ENCODE measurements at places on chromosomes 12 and 14.

- peak; percentile 94 for DNase-seq
Measured at GRCh38 chr12:57452181-57452936, 2.7 kb upstream of the INHBE start.

GRCh38 chr14:62301911-62302310 is 539.7 kb downstream of the SNAPC1 start:
- DNase-seq, result no peak

GRCh38 chr12:104272938-104273337 is 30.6 kb upstream of the EID3 start:
- no peak for DNase-seq

DNA sequence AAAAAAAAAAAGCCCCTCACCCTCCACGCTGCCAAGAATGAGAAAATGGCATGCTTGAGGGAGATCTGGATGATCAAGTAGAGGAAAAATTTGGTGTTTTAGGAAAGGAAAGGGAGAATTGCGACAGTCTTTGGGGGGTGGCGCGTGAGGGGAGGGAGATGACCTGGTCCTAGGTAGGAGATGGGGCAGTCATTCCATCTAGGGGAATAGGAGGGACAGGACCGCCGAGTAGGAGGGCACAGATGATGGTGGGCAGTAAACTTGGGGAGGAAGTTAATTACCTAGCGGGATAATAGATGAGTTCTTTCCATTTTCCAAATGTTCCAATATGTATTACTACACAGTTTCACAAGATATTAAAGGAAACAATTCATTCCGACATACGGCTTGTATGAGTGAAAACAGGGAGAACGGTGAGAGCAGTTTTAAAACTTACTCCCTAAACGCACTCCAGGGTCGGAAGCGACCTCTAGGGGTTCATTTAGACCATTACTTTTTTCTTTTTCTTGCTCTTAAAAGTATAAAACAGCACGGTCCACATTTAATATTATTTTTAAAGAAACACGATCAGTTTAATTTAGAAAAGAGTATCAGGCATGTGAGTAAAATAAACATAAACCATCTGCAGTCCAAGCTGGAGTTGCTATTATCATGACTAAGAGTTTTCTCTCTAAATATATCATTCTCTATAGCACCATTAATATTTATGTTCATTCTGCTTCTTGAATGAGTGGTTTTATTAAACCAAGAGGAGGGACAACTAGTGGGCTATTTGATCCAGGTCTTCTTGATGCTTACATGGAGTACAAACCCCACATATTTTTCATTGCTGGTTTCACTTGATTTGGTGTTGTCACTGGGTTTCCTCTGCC is 3.0 kb upstream of the FNTB start:
- no peak for DNase-seq

- no peak for DNase-seq
Measured at GRCh38 chr14:53740570-53740969, 216.1 kb downstream of the BMP4 start.

DNA sequence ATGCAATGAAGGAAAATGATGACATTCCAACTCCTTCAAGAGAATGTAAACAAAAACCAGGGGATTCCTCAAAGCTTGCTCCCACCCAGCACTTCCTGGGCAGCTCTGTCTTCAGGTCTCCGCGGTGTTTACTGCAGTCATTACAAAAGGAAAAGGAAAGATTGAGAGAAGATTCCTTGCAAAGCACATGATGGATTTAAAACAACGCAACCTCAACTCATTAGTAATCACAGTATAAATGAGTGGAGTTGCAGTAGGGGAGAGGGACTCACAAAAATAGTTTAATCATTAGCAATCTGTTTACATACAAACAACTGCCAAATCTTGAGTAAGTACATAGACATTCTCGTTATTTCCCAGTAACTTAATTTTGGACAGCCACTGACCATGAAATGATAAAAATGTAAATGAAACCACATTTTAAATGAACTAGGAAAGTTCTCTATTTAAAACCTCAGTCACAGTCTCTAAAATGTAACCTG is 49.7 kb upstream of the OVCH1 start:
- DNase-seq, result no peak

- no peak for DNase-seq
Measured at GRCh38 chr14:100587086-100587762, at the start of gene BEGAIN. Gene BEGAIN, minus strand, starts transcription at chr14:100587417. Its CDS starts 127 bp downstream, at chr14:100587290.

DNA sequence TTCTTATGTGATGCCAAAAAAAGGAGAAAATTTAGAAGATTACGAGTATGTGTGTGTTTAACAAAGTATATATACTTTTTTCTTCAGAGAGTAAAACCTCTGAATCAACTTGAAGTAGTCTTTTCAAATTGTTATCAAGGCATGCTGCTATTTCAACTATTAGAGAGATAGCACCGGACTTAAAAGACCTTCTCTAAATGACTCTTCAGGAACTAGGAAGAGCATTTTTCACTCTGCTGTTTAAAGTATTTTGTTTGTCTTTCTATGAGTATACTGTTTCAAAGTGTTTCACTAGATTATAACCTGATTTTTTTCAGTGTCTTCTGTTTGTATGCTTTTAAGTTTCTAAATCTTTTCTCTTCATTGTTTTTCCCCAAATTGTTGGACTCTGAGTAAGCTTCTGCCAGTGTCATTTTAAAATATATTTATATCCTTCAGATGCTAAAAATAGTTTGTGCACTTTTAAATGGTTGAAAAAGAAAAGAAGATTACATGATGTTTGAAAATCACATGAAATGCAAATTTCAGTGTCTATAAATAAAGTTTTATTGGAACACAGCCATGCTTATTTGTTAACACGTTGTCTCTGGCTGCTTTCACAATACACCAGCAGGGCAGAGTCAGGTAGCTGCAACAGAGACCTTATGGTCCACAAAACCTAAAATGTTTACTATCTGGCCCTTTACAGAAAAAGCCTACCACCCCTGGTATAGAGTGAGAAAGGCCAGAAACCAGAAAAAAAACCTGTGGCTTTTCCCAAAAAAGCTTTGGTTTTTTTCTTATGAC is 21.3 kb downstream of the CRADD start:
- DNase-seq, result no peak

DNA sequence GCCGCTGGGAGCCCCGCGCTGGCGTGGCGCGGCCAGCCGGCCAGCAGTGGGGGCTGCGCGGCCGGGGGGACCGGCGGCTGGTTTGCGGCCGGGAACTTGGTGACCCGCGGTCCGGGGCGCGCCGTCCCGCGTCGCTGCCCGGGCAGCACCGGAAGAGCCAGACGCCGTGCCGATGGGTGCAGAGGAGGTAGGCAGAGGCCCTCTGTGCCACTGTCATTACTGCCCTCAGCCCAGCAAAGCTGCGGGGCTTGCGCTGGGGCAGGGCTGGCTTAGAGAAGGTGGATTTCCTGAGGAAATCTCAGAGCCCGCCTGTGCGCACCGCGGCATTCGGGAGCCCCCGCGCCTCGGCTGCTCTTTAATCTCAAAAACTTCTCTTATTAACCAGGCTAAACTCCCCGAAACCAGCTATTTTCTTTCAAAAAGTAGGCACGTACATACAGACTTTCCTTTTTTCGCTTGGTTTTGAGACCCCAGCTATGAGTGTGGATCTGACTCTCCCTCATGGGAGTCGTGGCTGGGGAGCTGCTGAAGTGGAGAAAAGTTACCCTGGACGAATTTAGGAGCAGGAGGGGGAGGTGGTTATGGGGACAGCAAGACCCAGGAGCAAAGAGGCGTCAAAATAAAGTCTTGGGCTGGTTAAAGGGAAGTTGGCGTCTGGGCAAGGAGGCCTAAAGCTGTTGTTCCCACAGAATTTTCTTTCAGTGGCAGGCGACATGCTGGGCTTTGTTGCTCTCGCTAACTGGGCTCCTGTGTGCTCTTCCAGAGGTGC is 802 bp downstream of the SUSD6 start:
- DNase-seq, result no peak

DNA sequence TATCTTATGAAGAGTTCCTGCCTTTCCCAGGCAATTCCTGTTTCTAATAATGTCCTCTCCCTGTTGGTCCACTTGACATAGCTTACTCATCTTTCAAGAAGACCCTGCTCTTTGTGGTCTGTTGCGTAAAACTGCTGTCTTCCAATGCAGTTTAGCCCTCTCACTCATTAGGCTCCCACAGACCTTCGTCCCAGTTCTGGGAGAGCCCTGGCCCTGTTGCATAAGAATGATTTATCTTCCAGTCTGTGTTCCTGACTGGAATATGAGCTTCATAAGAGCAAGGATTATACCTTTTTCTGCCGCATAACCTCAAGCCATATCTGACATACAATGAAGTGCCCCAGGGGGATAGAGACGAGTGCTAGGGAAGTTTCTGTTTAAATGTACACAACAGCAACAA is 365.9 kb upstream of the NOVA1 start:
- DNase-seq, result no peak

GRCh38 chr14:89014569-89014850 is 190.1 kb downstream of the TTC8 start:
- DNase-seq, result no peak

DNA sequence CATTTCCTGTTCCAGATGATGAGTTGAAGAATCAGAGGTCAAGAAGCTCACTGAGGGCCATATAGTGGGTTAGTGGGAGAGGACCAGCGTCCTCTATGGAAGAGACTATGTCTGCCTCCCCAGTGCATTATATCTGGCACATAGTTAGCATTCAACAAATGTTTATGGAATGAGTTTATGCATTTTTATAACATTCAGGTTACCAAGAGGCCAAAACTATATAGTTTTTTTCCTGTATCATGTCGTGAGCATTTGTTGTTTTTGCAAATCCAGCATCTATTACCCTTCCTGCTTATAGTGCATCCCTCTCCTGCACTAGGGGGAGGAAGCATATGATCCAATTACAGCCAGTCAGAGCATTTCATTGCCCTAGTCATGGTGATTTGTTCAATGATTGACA is 60.6 kb downstream of the SUDS3 start:
- DNase-seq, result no peak

GRCh38 chr12:114272071-114272470 is 133.9 kb downstream of the TBX5 start:
- no peak for DNase-seq

DNA sequence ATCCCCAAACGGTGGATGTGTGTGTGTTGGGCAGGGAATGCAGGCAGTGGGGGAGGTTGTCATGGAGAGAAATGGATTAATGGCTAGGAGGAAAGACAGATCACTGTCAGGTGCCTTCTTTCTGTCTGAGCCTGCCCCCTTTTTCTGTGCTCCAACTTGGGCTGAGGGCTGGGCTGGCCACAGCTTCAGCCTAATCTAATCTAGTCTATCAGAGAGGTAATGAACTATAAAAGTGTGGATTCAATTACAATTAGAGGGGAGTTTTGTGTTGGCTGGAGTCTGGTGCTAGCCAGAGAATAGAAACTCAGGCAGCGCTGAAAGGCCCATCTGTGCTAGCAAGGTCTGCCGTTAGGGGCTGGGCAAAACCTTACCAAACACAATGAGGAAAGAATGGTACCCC is 41.2 kb downstream of the NEUROD4 start:
- peak; percentile 93 for DNase-seq

- DNase-seq, result no peak
Measured at GRCh38 chr12:112389228-112389627, 7.0 kb upstream of the HECTD4 start.

DNA sequence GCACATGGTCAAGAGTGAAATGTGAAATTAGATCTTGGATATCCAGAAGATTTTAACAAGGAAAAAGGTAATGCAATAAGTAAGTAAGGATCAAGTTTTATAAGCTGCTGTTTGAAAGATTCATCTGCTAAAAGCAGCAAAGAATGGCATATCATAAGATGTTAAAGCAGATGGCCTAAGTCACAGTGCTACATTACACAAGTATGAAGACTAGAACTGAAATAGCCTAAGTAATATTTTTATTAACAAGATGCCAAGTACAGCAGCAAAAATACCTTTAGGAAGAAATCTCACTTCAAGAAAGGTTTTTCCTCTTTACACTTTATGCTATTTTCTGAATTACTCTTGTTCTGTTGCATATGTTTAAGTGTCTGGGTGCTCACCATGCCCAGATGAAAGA is 414.1 kb downstream of the MDGA2 start:
- no peak for DNase-seq

- no peak for DNase-seq
Measured at GRCh38 chr12:240566-240965, 22.1 kb downstream of the SLC6A13 start.

DNA sequence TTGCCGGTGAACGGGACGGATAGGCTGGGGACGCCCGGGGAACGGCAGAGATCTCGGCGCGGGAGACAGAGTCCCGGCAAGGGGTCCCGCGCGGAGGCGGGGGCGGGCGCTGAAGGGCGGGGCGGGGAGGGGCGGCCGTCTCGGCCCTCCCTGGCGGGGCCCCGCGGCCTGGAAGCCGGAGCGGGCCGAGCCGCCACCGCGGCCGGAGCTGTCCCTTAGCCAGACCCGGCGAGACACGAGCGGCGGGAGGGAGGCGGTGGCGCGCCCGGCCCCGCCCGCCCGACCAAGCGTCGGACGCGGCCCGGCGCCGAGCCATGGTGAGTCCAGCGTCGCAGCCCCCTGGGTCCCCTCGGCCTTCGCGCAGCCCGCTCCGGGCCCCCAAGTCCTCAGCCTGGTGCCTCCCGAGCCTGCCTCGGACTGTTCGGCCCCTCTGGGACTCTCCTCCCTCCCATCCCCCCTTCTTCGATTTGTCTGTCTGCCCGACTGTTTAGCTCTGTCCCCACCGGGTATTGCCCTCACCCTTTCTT is at the start of gene ARHGEF40:
Gene ARHGEF40, plus strand, starts transcription at position 222 of the 527 bp plus-strand sequence. Its CDS starts 93 bp downstream, at position 315.
- DNase-seq, result peak; percentile 61

- no peak for DNase-seq
Measured at GRCh38 chr14:65606460-65606859, 193.9 kb downstream of the FUT8 start.

- no peak for DNase-seq
Measured at GRCh38 chr14:103856607-103857006, 9.2 kb upstream of the PPP1R13B start.

DNA sequence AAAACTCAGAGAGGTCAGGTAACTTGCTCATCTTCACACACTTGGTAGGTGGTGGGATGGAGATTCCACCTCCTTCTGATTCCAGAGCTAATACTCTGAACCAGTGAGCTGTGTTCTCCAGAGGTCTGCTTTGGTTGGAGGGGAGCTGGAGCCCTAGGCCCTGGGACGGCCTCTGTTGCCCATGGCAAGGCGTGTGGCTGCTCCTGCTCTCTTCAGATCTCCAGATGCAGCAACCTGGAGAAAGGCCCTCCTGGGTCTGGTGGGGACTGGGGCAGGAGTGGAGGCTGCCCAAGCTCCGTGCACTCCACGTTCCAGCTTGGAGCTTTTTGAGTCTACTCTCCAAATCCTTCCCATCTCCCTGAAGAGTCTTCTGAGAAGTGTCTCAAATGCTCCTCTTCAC is 10.7 kb downstream of the CCND2 start:
- no peak for DNase-seq

- DNase-seq, result no peak
Measured at GRCh38 chr12:23140710-23141109, 515.7 kb downstream of the ETNK1 start.

DNA sequence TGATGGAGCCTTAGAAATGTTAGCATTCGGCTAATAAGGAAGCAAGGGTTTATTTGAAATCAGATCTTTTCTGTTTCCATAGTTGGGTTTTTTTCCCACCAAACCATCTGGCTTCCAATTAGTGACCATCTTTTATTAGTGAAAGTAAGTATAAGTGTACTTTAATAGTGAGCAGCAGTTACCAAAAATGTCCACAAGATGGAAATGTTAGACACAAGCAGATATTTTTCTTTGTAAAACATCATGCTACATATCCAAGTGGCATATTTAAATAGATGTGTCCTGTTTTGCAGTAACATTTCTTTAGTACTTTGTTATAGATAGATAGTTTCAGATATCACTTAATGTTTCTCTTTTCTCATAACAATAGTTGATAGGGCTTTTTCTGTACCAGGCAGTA is 28.8 kb downstream of the YEATS4 start:
- no peak for DNase-seq
